ENCODE measurements at places on chromosomes 7 and 10.

DNA sequence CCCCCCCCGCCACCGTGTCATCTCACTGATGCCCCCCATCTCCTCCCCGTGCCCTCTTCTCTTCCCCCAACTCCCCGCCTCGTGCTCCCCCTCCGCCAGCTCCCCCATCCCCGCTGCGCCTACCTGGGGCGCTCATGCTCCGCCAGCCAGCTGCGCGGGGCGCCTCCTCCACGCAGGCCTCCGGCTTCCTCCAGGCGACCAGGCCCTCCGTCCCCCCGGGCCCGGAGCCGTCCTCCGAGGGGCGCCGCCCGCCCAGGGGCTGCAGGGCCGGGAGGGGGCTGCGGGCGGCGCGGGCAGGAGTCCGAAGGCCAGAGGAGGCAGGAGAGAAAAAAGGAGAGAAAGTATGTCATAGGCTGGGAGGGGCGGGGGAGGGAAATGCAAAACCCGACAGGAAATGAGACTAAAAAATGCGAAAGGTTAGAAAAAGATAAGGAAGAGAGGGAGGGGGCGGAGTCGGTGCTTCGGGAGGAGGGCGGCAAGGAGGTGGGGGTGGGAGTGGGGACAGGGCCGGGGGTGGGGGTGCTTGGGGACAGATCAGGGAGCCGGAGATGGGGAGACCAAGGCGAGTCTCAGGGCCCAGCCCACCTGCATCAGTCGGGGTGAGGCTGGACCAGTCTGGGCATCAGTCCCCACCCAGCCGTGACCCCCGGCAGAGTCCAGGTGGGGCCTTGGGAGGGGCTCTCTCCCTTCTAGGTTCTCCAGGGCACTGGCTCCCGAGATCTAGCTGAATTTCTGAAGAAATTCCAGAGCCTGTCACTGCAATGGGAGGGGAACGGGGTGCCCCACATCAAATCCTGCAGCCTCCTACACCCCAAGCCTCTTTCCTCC is at the start of gene CARD11:
CARD11 (minus strand) TSS at position 324 of the 828 bp plus-strand sequence. CDS start 85,361 bp downstream, outside the sequence.
- DNase-seq: no peak

GRCh38 chr10:119478811-119479341 is 63.6 kb downstream of the RGS10 start:
- DNase-seq: no peak

DNA sequence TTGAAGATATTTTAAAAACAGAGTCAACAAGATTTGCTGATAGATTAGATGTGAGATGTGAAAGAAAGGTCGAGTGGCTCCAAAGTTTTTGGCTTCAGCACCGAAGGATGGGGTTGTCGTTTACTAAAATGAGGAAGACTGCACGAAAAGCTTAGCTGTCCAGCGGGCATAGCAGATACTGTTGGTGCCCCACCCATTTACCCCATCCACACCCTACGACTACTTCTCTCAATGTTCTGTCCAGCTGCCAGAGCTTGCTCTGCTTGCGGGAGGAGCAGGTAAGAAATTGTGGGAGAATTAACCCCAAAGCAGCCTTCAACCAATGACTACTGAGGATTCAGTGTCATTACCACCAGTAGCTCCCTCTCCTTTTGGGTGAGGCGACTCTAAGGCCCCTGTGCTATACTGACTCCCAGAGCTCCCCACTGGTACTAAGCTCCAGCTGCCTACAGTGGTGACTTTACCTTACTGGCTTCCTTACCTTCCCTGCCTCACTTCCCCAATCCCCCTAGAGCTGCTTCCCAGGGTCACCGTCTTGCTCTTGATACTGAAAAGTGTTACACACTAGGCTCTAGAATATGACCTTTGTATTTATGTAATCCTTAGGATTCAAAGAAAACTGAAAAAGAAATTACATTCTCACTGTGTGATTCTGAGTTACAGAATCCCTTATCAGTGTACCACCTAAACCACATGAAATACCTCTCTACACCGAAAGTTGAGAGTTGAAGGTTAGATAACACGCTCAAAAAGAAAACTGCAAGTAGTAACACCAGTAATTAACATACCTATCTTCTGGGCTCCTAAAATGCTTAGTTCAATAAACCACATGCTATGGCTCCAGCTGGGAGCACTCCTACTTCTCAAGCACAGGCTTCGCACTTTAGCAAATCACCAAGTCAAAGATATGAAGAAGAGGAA is 22.3 kb downstream of the CACUL1 start:
- peak; percentile 7 for DNase-seq

GRCh38 chr7:112782498-112782897 is 7.7 kb downstream of the TMEM168 start:
- DNase-seq: no peak

GRCh38 chr7:48176356-48176893 is 5.2 kb downstream of the ABCA13 start:
- no peak for DNase-seq

- DNase-seq: no peak
These were observed 34.8 kb downstream of the DNAJB9 start for GRCh38 chr7:108604307-108605077.

DNA sequence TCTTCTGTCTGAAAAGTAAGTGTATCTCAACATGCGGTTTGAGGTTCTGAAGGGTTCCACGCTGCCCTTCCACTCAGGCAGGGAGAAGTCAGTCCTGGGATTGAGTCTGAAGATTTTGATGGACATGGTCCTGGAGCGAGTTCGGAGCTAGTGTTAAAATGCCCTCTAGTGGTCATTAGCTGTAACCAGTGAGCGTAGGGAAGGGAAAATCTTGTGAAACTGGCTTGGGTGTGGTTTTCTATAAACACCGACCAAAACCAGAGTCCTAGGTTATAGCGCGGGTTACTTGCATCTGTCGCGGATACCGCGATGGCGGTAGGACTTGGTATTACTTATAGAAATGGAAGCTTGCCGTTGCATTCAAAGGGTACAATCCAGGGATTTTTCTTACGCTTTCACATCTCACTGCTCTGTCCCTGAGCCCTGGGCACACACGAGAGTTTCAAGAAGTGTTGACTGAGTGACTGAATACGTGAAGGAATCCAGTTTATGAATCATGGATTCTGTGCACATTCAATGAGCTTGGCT is 348.2 kb upstream of the C7orf33 start:
- DNase-seq: peak; percentile 2

DNA sequence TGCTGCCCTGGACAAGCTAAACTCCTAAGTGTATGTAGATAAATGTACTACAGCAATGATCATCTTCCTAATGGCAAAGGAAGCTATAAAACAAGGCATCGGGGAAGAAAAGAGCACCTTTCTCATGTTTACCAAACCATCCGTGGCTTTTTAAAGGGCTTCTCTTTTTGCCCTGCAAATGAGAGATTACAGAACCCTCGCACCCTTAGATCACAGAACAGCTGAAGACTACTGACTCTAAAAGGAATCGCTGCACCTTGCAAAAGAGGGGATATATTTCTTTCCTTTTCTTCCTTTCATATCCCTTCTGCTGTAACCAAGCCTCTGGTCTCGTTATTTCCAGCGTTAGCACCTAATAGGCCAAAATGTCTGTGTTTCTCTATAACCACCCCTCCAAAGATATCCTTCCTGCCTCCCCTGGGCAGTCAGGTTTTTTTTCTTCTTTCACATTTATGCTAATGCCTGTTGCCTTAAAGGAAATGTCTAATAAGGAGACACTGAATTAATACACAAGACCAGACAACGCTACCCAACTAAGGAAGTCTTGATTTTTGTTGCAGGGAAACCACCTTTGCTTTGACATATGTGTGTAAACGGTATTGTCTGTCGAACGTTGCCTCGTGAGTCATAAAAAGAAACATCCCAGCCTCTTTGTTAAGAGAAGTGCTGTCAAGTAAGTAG is 10.5 kb downstream of the ST8SIA6 start:
- no peak for DNase-seq

DNA sequence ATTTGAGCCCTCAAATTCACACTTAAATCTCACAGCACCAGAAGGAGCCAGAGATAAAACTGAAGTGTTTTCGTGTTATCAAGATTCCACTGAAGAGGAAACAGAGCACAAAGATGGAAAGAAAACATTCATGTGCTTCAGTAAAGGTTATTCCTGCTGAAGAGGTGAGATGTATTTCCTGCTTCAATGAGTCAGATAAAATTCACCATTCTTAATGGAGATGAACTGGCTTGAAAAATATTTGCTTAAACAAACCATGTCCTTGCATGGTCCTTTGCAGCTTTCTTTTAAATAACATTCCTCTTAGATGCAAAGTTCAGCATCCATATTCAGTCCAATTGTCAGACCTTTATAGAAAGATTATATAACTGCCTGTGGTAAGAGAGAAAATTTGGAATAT is 294.2 kb downstream of the IPMK start:
- peak; percentile 45 for DNase-seq

GRCh38 chr7:76507723-76508406 is 2.5 kb upstream of the UPK3B start:
- no peak for DNase-seq

- DNase-seq: no peak
These were observed 571.0 kb downstream of the SH2D4B start for GRCh38 chr10:81108516-81109199.

- no peak for DNase-seq
These were observed 147.4 kb downstream of the CUX1 start for GRCh38 chr7:101964680-101965452.

DNA sequence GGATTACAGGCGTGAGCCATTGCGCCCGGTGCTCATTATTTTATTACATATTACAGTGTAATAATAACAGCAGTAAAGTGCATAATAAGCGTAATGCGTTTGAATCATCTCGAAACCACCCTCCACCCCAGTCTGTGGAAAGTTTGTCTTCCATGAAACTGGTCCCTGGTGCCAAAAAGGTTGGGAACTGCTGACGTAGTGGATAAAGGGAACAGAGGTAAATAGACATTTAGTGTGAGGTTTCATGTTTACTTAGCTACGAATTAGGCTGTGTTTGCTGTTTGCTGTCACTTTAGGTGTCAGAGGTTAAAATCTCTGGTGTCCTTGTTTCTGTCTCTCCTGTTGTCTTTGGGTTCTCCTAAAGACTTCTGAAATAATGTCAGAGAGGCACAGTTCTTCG is 60.3 kb upstream of the SLC39A12 start:
- no peak for DNase-seq

DNA sequence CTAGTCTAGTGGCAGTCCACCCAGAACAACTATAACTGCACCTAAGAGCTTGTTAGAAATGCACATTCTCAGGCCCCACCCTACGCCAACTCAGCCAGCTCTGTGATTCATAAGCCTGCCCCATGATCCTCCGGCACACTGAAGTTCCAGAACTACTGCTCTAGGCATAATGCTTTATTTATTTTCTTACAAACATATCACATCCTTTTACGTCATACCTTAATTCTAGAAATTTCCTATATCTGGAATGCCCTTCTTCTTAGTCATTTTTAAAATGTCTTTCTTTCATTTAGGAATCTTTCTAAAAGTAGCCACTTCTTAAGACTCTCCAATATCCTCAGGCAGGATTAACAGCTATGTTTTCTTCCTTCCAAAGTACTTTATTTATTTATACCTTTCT is 480.1 kb downstream of the INHBA start:
- DNase-seq: peak; percentile 55
